ENCODE measurements at places on chromosomes 12 and 14. TPM values are rescaled to one million over a fixed set of nuclear protein-coding genes. Genes with fewer than 3 reads are reported as not detected.

DNA sequence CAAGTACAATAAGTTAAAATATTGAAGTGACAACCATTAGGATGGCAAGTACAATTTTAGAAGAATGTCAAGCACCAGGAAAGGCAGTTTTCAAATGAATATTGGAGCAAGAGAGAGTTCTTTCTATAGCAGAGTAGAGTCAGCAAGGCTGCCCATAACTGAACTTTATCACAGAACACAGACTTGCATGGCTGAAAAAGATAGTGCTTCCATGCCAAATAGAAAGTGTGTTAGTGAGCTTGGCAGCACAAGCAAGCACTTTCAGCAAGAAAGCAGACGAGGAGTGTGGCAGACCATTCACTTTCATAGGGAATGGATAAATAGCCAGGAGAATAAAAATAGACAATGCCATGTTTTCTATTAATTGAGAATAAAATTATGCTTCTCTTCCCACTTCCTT is 647.0 kb upstream of the MGAT4C start:
- DNase-seq: no peak

Gene DCAF5
- 42.3 TPM for total RNA-seq

- no peak for DNase-seq
These were observed 49.8 kb upstream of the USP15 start for GRCh38 chr12:62210422-62210821.

DNA sequence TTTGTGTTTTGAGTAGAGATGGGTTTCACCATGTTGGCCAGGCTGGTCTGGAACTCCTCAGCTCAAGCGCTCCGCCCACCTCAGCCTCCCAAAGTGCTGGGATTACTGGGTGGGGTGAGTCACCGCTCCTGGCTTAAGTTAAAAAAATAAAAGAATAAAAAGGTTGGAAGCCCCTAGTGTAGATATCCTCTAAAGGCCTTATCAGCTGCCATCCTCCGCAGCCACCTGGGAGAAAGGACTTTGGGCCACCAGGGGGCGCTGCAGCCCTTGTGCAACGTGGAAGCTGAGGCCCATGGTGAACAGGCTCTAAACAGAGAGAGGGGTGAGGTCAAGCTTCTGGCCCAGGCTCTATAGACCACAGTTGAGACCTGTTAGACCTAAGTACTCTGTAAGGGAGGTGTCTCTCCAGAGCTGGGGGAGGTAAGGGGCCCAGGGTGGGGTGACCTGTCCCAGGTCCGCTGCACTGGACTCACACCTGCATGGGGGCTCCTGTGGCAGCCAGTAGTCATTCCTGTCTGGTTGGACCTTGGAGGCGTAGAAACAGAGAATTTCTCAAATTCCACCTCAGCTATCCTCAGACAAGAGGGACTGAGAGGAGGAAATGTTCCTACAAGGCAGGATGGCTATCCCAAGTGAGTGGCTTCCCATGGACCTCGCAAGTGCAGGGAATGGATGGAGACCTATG is 14.0 kb upstream of the RACGAP1 start:
- peak; percentile 95 for DNase-seq

Gene CD27
- total RNA-seq: 0.42 TPM

GRCh38 chr12:128573907-128574306 is 249.9 kb downstream of the SLC15A4 start:
- no peak for DNase-seq

- DNase-seq: no peak
These were observed 54.9 kb upstream of the USP15 start for GRCh38 chr12:62205346-62205745.

Gene RFLNA
- total RNA-seq: 1.2 TPM

DNA sequence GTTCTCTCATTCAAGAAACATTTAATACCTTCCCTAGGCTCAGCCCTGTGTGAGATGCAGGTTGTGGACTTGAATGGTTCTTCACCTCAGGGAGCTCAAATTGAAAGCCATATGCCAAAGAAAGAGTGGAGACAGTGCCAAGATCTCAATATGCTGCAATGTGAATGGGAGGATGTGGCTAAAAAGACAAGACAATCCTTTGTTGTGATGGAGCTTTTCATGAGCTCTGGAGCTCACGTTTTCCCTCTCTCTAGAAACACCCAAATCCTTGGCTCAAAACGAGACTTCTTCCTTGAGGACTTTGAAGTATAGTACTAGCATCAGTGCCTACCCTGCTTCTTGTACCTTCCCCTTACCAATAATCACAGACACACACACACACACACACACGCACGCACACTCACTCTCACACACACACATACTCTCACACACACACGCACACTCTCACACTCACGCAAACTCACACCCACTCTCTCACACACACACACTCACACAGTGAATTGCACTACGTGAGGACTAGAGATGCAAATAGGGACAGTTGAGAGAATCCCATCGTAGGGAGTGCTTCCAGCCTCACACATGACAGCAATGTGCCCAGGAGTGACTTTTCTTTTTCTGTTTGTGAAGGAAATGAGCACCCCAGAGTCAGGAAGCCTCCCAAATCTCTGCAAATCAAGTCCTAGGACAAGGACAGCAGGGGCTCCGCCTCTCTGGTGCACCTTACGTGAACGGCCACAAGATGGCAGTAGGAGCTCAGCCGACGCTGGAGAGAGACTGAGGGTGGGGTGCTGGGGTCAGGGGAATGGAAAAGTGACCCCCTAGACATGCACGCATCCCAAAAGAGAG is 231.4 kb downstream of the PCNX1 start:
- DNase-seq: peak; percentile 85

Gene ANG
- 11.5 TPM for total RNA-seq

Gene LRP1-AS
- total RNA-seq: not detected

Gene LMNTD1
- total RNA-seq: not detected

Gene NXPH4
- total RNA-seq: 0.24 TPM

DNA sequence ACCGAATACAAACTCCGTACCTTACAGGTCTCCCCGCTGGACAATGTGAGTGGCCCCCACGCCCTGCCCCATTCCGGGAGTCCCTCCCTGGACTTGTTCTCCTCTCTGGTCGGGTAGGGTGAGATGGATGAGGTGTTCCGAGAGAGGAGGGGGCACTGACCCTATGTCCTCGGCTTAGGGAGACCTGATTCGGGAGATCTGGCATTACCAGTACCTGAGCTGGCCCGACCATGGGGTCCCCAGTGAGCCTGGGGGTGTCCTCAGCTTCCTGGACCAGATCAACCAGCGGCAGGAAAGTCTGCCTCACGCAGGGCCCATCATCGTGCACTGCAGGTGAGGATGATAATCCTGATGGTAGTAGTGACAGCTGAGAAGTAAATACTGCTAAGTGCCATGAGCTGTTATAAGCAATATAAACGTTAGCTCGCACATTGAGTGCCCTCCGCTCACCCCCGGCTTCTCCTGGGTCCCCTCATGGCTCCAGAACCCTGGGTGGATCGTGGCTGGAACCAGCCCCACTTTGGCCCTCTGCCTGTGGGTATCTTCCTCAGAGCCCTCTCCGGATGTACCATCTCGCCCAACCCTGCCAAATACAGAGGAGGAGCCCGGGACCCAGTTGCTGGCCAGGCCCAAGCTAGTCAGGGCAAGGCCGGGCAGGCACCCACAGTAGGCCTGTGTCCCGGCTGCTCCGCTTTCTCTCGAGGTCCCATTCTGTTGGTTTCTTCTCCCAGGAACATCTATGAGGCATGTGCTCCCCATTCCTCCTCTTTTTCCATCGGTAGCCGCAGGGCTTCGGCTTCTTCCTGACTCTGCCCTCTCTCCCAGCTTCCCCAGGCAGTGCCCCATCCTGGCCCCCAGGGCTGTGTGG is 6.8 kb downstream of the PTPN6 start:
- DNase-seq: no peak

GRCh38 chr12:31234955-31235867 is 90.7 kb downstream of the SINHCAF start:
- DNase-seq: peak; percentile 76

- no peak for DNase-seq
These were observed at the start of gene RNASE9 for GRCh38 chr14:20560961-20561360. Gene RNASE9, minus strand, starts transcription at chr14:20561047.

GRCh38 chr14:73760598-73761586 is 46.7 kb upstream of the PNMA1 start:
- DNase-seq: no peak

Gene SLC38A6
- total RNA-seq: 20.9 TPM

- DNase-seq: no peak
These were observed 1.8 kb upstream of the RCOR1 start for GRCh38 chr14:102590667-102591099.

Gene FZD10
- total RNA-seq: 0.51 TPM

DNA sequence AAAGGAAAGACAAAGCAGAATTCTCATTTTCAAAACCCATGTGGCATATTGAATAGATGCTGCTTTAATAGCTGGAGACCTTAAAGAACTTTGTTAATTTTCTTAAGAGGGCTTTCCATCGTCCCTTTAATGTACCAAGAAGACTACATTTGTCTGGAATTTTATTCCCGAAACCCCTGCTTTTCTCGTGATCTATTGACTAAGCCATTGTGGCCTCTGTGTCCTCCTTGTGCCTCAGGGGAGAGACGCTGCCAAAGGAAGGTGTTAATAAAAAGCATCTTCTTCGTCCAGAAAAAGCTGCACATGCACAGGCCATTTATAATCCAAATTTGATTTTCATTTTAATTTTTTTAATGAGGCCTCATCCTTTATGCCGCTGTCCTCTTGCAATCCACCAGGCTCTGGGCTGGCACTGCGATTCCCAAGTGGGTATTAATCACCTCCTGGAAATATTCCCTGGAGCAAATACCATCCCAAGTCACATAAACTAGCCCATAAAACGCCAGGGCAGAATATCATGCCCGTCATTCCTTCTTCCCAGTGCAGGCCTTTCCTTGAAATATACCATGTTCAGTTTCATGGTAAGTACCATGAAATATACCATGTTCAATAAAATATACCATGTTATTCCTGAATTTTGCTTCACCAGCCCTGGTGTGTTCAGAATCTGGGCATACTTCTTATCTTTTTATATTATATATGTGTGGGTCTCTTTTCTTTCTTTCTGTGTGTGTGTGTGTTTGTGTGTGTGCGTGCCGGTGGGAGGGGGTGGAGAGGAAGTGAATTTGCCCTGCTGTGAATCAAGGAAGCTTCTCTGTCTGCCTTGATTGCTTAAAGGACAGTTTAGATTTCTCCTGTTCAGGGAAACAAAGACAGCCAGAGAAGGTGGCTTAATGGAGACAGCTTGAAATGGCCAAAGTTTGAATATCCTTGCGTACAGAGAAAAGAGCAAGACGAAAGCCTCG is 147.6 kb downstream of the PHETA1 start:
- DNase-seq: no peak

GRCh38 chr12:130925666-130926015 is 28.1 kb upstream of the ADGRD1 start:
- no peak for DNase-seq

GRCh38 chr12:57965766-57966165 is 24.4 kb downstream of the ATP23 start:
- DNase-seq: no peak

DNA sequence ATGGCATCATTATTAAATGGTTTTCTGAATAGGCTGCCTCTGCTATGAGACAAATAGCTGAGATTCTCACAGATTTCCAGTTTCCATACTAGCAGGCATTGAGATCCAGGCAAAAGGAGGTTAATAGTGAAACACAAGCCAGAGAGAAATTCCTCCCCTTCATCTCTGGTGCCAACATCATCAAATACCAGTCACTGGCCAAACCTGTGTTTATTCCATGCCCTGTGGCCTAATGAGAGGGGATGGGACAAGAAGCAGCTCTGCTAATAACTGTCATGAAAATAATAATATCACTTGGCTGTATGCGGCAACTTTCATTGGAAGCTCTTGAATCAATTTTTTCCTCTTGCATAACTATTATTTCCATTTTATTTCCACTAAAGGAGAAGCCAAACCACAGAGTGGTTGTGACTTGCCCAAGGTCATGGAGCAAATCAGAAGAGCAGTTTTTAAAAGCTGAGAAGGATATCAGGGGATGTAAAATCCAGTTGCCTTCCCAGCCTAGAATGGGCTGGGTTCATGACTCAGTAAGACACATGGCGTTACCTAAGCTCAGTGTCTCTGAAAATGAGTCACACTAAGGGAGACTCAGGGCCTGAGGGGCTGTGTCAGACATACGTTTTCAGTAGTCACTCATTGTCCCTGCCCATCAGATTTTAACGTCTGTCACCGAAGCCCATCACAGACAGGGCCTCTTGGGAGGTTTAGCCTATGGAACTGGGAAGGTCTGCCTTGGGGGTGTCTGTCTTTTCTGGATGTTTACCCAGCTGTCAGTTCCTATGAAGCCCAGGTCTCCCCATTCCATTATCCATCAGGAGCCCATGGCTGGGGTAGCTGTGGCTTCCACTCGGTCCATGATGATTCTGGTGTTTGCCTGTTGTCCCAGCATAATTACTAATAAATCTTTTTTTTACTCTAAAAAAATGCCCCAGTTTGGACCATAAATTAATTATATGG is 208.8 kb upstream of the EEA1 start:
- DNase-seq: no peak

- no peak for DNase-seq
These were observed 27.3 kb downstream of the CKAP4 start for GRCh38 chr12:106220536-106220935.

DNA sequence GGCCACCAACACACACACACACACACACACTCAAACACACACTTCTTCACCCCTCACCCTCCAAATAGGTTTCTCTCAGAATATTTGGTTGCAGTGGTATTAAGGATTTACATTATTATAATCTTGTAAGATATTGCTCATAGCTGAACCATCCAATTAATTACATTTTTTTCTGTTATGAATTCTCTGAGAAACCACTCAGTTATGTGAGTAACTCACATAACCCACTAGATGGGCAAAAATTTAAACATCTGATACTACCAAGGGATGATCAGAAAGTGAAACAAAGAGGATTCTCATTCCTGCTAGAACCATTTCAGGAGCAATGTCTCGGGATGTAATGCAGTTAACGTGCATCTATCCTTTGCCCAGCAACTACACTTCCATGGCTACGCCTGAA is 31.6 kb downstream of the TMTC1 start:
- DNase-seq: no peak

Gene LTB4R2
- 4.0 TPM for total RNA-seq

- no peak for DNase-seq
These were observed 156.5 kb upstream of the RMST start for GRCh38 chr12:97306147-97306546.
